T-helper 2 cell treated with Interferon-gamma antibody and Interleukin-4, amounts not matched to agents 100 ng/mL and 5 ng/mL, for 36 hours (primary cell): ENCODE measurements at places on chromosomes 2 and 18. TPM values are rescaled to one million over a fixed set of nuclear protein-coding genes. Genes with fewer than 3 reads are reported as not detected.

Gene SMYD1
- not detected in 2 replicates for total RNA-seq

Gene KIF1A
- 0.41 and 0.43 TPM in 2 replicates for total RNA-seq

Gene MAPK4
- total RNA-seq = not detected in 2 replicates

Gene RNF25
- total RNA-seq = 20.7 and 21.2 TPM in 2 replicates

Gene REEP1
- total RNA-seq = 0.45 and 0.57 TPM in 2 replicates

Gene SH3BP4
- not detected in 2 replicates for total RNA-seq

Gene LYPD1
- total RNA-seq = not detected in 2 replicates

Gene ARHGAP28
- not detected in 2 replicates for total RNA-seq

Gene DLX1
- total RNA-seq = not detected in 2 replicates

Gene MEP1B
- 0.07 and 0.11 TPM in 2 replicates for total RNA-seq

Gene KCNS3
- total RNA-seq = not detected in 2 replicates

Gene THUMPD2
- total RNA-seq = 14.0 and 14.5 TPM in 2 replicates

Gene RNF152
- total RNA-seq = 0.05 and 0.11 TPM in 2 replicates

Gene DARS1
- total RNA-seq = 112 and 116 TPM in 2 replicates

Gene LOXHD1
- not detected in 2 replicates for total RNA-seq

Gene CAPN14
- total RNA-seq = 0.20 and 0.27 TPM in 2 replicates

Gene ATP9B
- total RNA-seq = 30.0 and 30.2 TPM in 2 replicates

Gene GAL3ST2
- total RNA-seq = 0.23 and 0.61 TPM in 2 replicates

Gene ALPI
- total RNA-seq = not detected in 2 replicates
